ENCODE measurements at places on chromosomes 12 and 14.

- no peak for DNase-seq
These were observed 728 bp upstream of the STON2 start for GRCh38 chr14:81400852-81401251.

GRCh38 chr12:116411977-116412376 lies 134.5 kb upstream of the MED13L start:
- DNase-seq: no peak

- no peak for DNase-seq
These were observed 4.5 kb downstream of the AJUBA start for GRCh38 chr14:22977684-22978486.

DNA sequence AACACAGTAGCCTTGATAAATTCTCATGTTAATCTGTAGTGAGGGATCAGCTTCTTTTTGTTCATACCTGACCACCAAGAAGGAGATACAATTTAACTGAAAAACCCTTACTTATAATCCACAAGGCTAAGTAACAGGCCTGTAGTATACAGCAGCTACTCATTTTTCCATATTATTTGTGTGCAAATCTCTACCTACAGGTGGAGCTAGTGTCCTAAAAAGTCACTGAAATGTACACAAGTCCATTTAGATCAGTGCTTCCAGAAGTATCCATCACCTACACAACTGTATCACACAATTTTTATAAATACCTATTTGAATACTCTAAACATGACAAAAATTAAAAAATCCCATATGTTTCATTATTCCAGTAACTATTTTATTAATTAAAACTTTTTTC lies 173.2 kb downstream of the SLC35F4 start:
- no peak for DNase-seq

DNA sequence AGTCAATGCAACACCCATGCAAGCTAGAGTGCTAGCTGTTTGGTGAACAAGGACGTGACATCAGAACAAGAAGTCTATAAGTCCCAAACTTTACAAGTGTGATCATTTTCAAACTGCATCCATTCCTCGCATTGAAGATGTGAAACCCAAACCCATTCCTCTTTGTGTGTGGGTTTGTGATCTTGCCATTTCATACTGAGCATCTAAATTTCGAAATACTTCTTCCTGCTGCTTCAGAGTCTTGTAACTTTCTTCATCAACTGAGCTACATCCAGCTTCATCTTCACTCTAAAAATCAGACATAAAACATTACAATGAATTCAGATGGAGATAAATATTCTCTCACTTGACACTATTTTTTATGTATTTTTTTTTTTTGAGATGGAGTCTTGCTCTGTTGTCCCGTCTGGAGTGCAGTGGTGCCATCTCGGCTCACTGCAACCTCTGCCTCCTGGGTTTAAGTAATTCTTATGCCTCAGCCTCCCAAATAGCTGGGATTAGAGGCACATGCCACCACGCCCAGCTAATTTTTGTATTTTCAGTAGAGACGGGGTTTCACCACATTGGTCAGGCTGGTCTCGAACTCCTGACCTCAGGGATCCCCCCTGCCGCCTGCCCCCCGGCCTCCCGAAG lies 4.8 kb upstream of the ZCCHC8 start:
- no peak for DNase-seq

DNA sequence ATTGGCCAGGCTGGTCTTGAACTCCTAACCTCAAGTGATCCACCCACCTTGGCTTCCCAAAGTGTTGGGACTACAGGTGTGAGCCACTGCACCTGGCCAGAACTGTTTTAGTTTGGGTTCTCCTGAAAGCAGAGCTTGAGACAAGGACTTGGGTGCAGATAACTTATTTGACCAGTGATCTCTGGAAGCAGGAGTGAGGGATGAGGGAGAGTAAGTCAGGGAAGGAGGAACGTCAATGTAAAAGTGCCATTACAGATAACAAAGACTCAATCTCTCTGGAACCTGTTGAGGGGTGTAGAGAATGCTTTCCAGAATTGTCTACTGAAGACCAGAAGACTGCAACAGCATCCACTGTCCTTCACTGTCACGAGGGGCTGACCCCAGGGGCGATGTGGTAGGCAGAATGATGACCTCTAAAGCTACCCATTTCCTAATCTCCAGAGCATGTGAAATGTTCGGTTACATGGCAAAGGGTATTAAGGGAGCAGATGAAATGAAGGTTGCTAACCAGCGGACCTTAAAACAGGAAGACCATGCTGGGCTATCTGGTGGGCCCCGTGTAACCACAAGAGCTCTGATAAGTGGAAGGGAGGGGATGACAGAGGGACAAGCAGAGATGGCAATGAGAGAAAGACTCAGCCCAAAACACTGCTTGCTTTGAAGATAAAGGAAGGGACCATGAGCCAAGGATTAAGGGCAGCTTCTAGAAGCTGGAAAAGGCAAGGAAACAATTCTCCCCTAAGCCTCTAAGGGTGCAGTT lies 207.8 kb downstream of the RBM19 start:
- DNase-seq: no peak

- DNase-seq: no peak
These were observed 9.2 kb downstream of the CD69 start for GRCh38 chr12:9751204-9752144.

GRCh38 chr12:118853634-118854033 lies 127.7 kb upstream of the SRRM4 start:
- DNase-seq: no peak

DNA sequence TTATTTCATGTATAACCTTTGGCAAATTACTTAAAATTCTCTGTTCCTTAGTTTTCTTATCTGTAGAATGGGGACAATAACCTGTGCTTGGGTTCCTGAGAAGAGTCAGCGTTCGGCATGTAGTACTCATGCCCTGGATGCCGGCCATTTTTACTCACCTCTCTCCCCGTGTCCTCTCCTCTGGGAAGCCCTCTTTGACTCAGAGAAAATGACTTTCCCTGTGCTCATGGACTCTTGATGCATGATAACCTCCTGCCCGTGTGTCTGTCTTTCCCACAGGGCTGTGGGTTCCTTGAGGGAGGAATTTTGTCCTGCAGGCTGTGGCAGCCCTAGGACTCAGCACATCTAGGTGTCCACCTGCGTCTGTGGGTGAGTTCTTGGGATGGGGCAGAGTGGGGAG lies 5.8 kb upstream of the C1RL start:
- no peak for DNase-seq

DNA sequence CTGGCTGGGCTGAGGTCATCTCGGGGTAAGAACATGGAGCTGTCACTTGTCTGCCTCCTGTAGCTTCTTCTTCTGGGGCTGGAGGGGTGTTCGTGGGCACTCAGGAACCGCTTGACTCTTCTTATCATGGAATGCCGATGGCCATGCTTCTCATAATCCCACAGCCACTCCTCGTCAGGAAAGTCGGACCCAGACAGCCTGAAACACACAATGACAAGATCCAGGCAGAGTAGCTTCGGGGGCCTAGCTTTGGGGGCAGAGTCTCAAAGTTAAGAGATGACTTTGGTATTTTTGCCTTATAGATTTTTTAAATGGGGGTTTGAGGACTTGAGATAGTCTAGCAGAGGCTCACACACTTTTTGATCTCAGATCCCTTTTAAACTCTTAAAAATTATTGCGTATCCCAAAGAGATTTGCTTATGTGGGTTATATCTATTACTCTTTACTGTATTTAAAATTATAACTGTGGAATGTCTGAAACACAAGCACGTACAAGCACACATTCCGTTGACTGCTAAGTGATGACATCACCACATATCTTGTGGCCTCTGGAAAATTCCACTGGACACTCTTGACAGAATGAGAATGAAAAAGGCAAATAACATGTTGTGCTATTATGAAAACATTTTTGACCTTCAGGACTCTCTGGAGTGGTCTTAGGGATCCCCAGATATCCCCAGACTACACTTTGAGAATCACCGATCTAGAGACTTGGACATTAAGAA lies 43.3 kb downstream of the BEST3 start:
- DNase-seq: no peak

DNA sequence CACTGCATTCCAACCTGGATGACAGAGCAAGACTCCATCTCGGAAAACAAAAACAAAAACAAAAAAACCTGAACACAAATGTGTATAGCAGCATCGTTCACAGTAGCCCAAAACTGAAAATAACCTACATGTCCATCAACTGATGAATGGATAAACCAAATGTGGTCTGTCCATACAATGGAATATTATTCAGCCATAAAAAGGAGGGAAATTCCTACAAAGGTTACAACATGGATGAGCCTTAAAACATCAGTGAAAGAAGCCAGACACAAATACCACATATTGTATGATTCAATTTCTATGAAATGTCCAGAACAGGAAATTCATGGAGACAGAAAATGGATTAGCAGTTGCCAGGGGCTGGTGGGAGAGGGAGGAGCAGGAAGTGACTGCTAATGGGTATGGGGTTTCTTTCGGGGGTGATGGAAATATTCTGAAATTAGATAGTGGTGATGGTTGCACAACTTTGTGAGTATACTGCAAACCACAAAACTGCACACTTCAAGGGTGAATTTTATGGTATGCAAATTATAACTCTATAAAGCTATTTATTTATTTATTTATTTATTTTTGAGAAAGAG lies 4.0 kb downstream of the MYL2 start:
- DNase-seq: no peak

- no peak for DNase-seq
These were observed 46.9 kb upstream of the MDM1 start for GRCh38 chr12:68378872-68379606.

- DNase-seq: no peak
These were observed 211.9 kb upstream of the ARHGAP5 start for GRCh38 chr14:31864937-31865855.

DNA sequence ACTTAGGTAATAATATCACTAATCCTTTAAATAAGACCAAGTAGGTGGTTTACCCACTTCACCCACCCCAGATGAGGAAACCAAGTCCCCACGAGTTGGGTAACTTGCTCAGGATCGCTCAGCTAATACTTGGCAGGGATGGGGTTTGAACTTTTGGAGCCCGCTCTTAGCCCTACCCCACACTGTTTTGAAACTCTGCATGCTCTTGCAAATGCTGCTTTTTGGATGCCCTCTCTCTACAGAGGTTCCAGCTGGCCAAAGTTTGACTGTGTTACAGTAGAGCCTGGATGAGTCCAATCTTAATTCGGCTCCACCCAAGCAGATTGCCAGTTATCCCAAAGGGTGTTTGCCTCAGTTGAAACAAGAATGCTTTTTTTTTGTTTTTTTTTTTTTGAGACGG lies 6.8 kb downstream of the PLEKHG3 start:
- DNase-seq: no peak

DNA sequence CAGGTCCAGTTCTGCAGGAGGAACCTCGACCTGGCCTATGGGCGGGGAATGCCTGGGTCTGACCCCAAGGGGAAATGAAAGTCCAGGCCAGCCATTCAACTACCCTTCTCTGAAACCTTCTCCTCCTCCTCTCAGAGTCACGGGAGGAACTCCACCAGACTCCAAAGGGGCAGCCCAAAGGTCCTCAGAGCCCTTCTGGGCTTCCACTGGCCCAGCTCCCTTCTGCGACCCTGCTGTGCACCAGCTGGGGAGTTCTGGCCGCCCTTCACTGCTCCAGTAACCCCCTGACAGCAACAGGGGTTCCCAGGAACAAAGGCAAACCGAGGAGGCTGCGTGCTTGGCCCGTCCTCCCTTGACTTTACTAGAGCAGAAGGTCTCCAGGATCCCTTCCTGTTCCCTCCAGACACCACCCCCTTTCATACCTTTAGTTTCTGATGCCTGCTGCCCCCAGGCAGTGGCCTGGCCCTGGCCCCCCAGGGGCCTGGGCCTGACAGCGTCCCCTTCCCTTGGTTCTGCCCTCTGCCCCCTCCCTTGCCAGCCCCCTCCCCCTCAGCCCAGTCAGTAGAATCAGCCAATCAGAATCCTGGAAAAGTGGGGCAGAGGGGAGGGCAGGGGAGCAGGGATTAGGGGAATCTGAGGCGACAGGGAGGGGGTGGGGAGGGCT lies 850 bp upstream of the ZNF385A start:
- no peak for DNase-seq

DNA sequence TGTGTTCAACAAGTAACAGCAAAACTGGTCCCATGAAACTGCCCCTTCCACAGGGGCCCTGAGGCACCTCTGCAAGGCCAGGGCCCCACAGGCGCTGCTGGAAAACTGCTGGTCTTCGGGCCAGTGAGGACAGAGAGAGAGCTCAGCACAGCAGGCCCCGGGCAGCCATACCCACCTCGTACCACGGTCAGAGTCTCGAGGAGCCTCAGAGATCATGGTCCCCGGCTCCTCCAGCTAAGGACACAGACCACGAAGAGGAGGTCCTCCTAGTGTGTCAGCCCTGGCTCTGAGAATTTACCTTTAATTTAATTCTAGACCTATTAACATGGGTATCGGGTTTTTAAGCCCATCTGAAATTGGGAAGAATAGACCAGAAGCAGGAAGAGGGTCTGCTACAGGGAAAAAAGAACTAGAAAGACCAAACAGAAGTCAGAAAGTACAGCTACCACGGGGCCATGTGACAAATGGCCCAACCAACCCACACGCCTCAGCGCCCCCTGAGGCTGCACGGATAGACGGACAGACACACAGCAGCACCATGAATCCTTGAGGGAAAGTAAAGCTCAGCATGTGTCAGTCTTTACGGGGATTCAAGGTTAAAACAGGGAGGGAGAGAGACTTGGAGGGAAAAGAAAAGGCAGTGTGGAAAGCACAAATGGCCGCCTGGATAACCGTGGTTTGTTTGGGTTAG lies 22.9 kb downstream of the ANKRD9 start:
- DNase-seq: no peak

DNA sequence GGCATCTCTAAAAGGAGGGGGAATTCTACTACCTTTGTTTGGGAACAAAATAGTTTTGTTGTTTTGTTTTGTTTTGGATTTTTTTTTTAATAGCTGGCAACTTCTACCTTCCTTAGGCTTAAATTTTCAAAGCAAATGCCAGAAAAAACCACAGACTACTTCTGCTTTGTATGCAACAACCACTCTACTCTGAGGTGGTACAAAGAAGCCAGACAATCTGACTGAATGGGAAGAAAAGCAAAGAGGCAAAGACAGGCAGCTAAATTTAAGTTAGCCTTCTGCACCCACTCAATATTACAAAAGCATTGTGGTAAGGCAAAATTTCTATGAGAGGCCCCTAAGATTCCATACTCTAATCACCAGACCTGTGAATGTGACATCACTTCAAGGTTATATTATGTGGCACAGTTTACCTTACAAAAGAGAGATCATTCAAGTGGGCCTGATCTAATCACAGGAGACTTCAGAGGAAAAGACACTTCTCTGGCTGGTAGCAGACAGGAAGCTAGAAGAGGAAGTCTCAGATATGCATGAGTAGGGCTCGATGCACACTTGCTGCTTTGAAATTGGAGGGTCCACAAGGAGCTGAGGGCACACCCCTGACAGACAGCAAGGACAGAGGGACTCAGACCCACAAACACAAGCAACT lies 566.6 kb downstream of the RPS29 start:
- DNase-seq: no peak

- no peak for DNase-seq
These were observed 543.2 kb upstream of the TBX3 start for GRCh38 chr12:115227137-115227615.
